Stimulated activated CD4-positive, alpha-beta T cell treated with anti-CD3 and anti-CD28 coated beads, TNF-alpha, amount 100 ng/mL, for 4 hours (primary cell): ENCODE measurements at places on chromosomes 3 and 15.

DNA sequence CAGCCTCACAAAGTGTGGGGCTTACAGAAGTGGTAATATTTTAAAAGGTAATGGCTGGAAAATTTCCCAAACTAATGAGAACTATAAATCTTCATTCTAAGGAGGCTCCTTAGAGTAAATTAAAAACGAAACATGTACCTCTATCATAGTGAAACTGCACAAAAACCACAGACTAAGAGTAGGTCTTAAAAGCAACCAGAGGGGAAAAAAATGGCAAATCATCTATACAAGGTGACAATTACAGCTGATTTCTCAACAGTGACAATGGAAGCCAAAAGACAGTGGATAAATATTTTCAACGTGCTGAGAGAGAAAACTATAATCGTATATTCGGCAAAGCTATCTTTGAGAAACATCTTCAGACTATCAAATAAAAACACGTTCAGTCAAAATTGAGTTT, 20.6 kb downstream of the HEG1 start:
- DNase-seq, result no peak

GRCh38 chr3:186375443-186375842, 13.4 kb upstream of the DGKG start:
- no peak for DNase-seq

GRCh38 chr15:96359616-96360521, 29.4 kb downstream of the NR2F2 start:
- DNase-seq, result no peak

- no peak for DNase-seq
Observed at GRCh38 chr3:191238321-191238817, 39.3 kb downstream of the OSTN start.

DNA sequence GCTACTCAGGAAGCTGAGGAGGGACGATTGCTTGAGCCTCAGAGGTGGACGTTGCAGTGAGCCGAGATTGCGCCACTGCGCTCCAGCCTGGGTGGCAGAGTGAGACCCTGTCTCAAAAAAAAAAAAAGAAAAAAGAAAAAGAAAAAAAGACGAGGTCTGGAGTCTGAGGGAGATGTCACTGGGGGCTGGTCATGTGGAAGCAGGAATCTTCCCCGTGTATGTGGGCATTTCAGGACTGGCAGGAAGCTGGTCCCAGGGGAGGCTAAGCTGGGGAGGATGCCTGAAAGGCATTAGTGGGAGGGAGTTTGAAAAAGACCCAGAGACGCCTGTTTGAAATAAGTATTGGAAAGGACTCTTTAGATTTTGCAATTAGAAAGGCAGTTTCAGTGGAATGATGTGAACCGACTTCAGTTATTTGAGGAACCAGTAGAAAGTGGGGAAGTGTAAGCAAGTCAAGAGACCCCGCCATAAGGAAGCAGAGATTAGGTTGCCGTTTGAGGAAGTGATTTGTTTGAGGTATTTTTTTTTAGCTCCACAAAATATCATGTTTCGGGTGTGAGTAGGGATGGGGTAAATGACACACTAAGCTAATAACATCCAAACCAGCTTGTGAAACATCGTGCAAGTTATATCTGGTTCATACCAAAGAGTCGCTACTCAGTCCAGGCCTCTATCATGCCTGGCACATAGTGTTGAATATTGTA, 55.5 kb downstream of the ST6GAL1 start:
- DNase-seq, result no peak

DNA sequence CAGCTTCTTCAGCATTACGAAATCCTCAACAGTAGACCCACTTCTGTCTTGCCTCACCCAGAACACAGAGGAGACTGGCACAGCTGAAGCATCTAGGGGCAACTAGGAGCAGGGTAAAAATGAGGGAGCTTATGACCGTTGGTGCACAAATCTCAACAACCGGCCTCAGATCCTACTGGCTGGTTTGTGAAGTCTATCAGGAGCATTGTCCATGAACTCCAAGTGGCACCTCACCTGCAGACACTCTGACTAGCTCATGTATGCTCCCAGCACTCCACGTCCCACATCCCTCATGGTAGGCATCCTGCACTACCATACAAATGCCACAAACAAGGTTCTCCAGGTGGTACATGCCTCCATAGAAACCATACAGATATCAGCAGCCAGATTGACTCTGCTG, 163.1 kb downstream of the TLE3 start:
- DNase-seq, result no peak

DNA sequence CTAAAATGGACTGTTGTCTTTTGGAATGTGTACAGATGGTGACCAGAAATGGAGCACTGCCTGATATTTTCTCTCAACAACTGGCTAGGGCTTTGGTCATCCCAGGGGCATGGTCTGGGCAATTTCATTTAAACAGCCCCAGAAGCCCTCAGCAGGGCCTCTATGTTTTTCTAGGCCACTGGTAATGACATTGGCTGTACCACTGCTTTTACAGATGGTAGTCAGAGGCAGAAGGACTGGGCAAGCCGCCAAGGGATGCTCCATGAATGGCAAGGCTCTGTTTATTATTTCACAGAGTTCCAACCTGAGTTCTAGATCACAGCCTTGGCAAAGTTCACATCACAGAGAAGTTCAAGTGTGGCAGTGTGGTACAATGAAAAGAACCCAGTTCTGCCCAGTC, 37.0 kb upstream of the LMCD1 start:
- no peak for DNase-seq

- no peak for DNase-seq
Observed at GRCh38 chr3:187694801-187695200, 7.6 kb downstream of the RTP2 start.

GRCh38 chr15:39623529-39623931, 42.7 kb downstream of the THBS1 start:
- DNase-seq, result no peak

GRCh38 chr3:18559331-18559842, 134.2 kb upstream of the SATB1 start:
- DNase-seq, result no peak

GRCh38 chr3:24802614-24803013, 308.0 kb upstream of the THRB start:
- no peak for DNase-seq

DNA sequence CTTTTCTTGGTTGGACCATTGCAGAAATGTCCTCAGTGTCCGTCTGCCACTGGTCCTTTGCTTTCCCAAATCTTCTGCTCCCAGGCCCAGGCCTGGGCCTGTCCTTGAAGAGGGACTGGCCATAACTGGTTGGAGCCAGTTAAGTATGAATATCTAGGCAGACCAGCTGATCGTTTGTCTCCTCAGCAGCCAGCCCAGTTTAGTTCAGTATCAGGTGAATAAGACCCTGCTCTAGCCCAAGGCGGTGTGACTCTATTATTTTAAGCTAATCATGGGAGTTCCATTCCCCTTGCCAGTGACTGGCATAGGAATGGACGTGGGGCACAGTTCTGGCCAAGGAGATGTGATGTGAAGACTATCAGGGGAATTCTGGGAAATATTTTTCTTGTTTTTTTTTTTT, 73.9 kb upstream of the RASGRF1 start:
- no peak for DNase-seq

- no peak for DNase-seq
Observed at GRCh38 chr15:80945605-80946004, 44.0 kb downstream of the MESD start.

GRCh38 chr3:116811754-116812153, 102.2 kb downstream of the TUSC7 start:
- no peak for DNase-seq

- DNase-seq, result no peak
Observed at GRCh38 chr3:45174234-45174633, 28.1 kb upstream of the CDCP1 start.

DNA sequence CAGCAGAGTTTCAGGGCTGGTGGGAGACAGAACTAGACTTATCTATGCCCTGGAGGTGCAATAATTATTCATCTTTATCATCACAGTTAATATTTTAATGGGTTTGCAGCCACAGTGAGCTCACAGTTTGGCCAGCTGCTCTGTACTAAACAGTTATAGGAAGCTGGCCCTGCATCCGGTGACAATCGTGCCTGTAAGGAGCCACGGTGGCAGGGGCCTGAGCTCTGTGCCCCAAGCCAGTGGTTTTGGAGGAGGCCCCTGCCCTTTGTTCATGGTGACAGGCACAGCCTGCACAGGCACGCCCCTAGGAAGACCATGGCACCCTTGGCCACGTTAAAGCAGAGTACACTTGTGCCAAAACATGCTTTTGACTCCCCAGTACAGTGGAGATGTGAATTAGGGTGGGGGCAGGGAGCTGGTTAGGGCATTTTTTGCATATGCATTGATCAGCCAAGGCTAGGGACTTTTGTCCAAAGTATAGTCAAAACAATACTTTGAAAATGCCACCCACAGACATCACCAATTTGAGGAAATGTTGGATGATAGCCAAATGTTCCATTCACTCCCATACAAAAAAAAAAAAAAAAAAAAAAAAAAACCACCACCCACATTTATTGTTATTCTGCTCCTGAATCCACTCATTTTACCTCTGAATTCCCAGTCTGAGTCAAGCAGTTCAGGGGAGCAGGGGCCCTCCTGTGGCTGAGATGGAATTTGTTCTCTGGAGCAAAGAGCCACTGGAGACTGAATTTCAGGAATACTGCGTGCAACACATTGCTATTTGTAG, 3.4 kb upstream of the RFTN1 start:
- no peak for DNase-seq

DNA sequence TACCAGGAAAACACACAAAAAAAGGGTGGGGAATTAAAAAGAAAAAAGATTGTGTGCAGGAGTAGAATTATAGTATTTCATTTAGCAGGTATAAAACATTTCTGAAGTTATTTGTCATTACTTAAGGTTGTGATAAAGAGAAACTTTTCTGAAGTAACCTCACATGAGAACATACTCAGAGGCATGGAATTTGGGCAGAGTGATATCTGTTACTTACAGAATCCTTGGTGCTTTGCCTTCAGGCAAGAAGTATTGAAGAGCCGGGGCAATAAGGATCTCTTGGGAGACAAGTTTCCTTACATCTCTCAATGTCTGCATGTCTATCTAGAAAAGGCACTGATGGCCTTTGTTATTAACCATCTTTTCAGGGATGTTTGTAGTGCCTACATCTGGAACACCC, 179.7 kb upstream of the ROBO1 start:
- no peak for DNase-seq

DNA sequence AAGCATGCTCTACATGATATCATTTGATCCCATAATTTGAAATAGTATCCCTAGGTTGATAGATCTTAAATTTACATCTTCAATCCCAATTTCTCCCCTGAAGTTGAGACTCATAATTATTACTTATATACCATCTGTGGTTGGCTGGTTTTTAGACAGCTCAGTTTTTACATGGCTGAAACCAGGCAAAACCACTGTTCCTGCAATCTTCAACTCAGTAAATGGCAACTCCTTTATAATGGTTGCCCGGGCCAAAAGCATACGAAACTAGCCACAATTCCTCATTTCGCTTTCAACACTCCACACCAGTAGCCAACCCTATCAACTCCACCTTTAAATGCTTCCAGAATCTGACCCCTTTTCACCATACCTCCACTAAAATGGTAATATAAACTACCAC, 118.5 kb downstream of the TGFBR2 start:
- no peak for DNase-seq

- DNase-seq, result no peak
Observed at GRCh38 chr3:155675094-155675493, 69.8 kb downstream of the PLCH1 start.

- no peak for DNase-seq
Observed at GRCh38 chr3:97121386-97121785, 307.0 kb downstream of the EPHA6 start.

DNA sequence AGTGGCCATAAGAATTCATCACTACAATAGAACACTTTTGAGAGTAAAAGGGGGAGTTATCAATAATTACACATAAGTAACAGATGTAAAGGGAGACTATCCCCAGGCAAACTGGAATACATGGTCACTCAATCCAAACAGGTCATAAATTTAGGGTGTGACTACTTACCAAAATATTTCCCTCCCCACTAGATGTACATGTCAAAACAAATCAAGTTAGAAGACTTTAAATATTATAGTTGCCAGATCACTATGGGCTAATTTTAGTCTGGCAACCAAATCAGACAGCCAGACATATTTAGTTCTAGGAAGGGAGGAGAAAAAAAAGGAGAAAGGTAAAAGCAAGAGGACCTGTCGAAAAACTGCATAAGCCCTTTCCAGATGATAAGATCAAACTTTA, 23.1 kb downstream of the SLC24A5 start:
- no peak for DNase-seq

- DNase-seq, result no peak
Observed at GRCh38 chr3:43649365-43649968, 27.7 kb upstream of the ANO10 start.

DNA sequence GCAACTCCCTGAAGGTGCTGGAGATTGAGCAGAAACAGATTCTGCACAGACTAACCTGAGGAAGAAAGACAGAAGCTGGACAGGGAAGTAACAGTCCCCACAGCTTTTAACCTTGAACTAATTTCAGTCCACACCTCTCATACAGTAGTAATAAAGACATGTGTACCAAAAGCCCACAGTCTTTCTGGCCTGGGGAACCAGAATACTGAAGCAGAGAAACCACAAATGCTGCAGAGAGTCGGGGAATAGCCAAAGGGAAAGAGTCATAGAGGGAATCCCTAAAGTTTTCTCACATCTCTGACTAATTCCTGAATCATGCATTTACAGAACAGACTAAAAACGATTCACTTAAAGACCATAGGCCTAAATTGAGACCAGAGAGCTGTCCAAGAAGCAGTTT, 503.4 kb upstream of the NECTIN3 start:
- DNase-seq, result no peak

GRCh38 chr15:56339594-56339993, 25.6 kb upstream of the TEX9 start:
- no peak for DNase-seq

- DNase-seq, result no peak
Observed at GRCh38 chr3:101900316-101900715, 51.0 kb downstream of the NFKBIZ start.

- no peak for DNase-seq
Observed at GRCh38 chr3:114270019-114270418, 23.8 kb upstream of the TIGIT start.

DNA sequence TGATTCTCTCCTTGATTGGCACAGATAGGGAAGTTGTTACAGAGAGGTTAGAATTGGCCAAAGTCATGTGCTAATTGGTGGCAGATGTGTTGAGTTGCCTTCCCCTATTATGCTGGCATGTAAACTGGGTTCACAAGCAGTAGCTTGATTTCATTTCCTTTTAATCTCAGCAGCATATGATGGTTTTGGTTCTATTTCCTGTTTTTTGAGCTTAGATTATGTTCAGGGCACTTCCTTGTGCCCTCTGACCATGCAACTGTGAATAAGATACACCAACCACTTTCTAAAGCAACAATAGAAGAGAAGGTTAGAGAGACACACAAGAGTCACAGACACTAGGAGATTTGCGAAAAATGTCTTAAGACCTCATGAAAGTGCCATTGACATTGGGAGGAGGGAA, 16.5 kb downstream of the HPS3 start:
- no peak for DNase-seq

DNA sequence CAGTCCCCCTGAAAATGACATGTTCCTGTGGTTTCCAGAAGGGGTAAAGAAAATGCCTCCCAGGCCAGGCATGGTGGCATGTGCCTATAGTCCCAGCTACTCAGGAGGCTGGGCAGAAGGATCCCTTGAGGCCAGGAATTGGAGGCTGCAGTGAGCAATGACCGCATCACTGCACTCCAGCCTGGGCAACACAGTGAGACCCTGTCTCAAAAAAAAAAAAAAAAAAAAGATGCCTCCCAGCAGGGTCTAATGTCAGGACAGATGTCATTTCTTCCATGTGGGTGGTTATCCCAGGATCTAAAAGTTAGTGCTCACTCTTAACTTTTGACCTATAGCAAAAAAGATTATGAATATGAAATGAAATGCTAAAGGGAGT, 13.4 kb downstream of the LCMT2 start:
- no peak for DNase-seq

- DNase-seq, result no peak
Observed at GRCh38 chr3:11498646-11499045, 145.1 kb downstream of the VGLL4 start.

- DNase-seq, result no peak
Observed at GRCh38 chr15:89948796-89949195, 36.0 kb upstream of the ARPIN start.
